Naive thymus-derived CD4-positive, alpha-beta T cell (primary cell): ENCODE measurements at places on chromosomes 4 and X. TPM values are rescaled to one million over a fixed set of nuclear protein-coding genes. Genes with fewer than 3 reads are reported as not detected.

GRCh38 chr4:142112451-142112850 lies 476.1 kb downstream of the IL15 start:
- no peaks in the 10 kb centered on the region for H3K36me3 ChIP-seq
- no peak overlapping the region for H3K27ac ChIP-seq
- no peaks in the 10 kb centered on the region for H3K27me3 ChIP-seq
- no peaks in the 10 kb centered on the region for H3K4me1 ChIP-seq

ARX gene
- not detected for polyA plus RNA-seq

- H3K36me3 ChIP-seq, result no peaks in the 10 kb centered on the region
- peaks cover 3% of the 10 kb centered on the region for H3K4me1 ChIP-seq
- H3K27ac ChIP-seq, result no peak overlapping the region
- H3K27me3 ChIP-seq, result no peaks in the 10 kb centered on the region
- DNase-seq, result no peak
Measured at GRCh38 chr4:16206848-16207247, 19.4 kb downstream of the TAPT1 start.

- H3K27me3 ChIP-seq, result no peaks in the 10 kb centered on the region
- no peak overlapping the region for H3K4me3 ChIP-seq
- no peak for DNase-seq
- H3K27ac ChIP-seq, result no peak overlapping the region
- peaks cover 32% of the 10 kb centered on the region for H3K4me1 ChIP-seq
Measured at GRCh38 chrX:124223524-124223923, 108.9 kb upstream of the TEX13D start.

DNA sequence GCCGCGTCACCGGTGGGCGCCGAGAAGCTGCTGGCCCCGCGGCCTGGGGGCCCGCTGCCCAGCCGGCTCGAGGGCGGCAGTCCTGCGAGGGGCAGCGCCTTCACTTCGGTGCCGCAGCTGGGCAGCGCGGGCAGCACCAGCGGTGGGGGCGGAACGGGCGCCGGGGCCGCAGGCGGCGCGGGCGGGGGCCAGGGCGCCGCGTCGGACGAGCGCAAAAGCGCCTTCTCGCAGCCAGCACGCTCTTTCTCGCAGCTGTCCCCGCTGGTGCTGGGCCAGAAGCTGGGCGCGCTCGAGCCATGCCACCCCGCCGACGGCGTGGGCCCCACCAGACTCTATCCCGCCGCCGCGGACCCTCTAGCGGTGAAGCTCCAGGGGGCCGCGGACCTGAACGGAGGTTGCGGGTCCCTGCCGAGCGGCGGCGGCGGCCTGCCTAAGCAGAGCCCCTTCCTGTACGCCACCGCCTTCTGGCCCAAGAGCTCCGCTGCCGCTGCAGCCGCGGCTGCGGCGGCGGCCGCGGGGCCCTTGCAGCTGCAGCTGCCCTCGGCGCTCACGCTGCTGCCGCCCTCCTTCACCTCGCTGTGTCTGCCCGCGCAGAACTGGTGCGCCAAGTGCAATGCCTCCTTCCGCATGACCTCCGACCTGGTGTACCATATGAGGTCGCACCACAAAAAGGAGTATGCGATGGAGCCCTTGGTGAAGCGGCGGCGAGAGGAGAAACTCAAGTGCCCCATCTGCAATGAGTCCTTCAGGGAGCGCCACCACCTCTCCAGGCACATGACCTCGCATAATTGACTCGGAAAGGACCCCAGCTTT lies 5.6 kb downstream of the PRDM8 start:
- H3K4me1 ChIP-seq, result peaks cover 3% of the 10 kb centered on the region
- peak overlapping the region; percentile 63 for H3K4me3 ChIP-seq
- DNase-seq, result peak; percentile 60

- no peaks in the 10 kb centered on the region for H3K36me3 ChIP-seq
- no peaks in the 10 kb centered on the region for H3K4me1 ChIP-seq
- no peaks in the 10 kb centered on the region for H3K27me3 ChIP-seq
- H3K4me3 ChIP-seq, result no peak overlapping the region
Measured at GRCh38 chrX:42269186-42269585, 345.8 kb upstream of the CASK start.

DNA sequence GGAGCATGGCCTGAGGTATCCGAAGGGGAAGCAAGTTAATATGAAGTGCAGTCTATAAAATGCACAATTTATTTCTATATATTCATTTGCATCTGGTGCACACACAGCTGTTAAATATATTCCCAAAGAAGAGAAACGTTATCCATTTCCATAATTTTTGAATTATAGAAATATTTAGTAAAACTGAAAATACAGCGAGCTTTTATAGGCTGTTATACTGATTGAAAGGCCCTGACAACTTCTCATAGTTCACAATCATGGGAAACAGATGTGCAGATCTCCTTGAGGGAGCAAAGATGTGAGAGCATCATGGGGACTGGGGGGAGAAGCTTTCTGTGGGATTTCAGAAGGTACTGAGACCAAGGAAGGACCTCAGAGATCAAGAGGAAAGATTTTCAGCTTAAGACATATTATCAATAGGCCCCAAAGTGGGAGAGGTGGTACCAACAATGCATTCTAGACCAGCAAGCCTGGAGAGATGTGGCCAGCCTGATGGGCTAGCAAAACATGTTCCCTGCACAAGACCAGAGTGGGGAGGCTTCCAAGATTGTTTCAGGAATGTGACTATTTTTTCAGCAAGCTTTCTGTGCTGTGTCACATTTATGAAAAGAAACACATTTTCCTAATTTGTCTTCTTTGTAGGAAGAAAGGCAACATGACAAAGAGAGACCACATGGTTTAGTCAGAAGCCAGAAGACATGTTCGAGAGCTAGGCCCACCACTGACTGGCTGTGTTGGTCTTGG lies 256.0 kb upstream of the SFRP2 start:
- H3K4me1 ChIP-seq, result no peaks in the 10 kb centered on the region
- no peak for DNase-seq
- H3K27me3 ChIP-seq, result peaks cover 3% of the 10 kb centered on the region
- no peaks in the 10 kb centered on the region for H3K36me3 ChIP-seq

SASH3 gene
- polyA plus RNA-seq, result 85.3 TPM

GRCh38 chr4:3046162-3046561 lies 28.2 kb downstream of the HTT-AS start:
- peaks cover 25% of the 10 kb centered on the region for H3K4me1 ChIP-seq
- no peak for DNase-seq
- no peaks in the 10 kb centered on the region for H3K36me3 ChIP-seq
- no peak overlapping the region for H3K4me3 ChIP-seq
- no peak overlapping the region for H3K27ac ChIP-seq

DNA sequence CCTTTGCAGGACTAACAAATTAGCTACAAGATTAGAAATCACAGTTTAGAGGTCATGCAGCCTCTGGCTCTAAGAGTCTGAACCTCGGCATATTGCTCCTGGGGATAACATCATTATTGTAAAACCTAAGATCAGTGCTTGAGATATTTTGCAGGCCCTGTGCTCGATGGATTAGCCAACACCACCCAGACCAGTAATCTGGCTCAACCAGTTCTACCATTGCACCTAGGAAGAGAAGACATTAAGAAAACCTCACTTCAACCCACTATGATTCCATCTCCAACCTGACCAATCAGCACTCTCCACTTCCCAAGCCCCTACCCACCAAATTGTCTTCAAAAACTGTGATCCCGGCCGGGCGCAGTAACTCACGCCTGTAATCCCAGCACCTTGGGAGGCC lies 43.6 kb downstream of the WFS1 start:
- H3K4me3 ChIP-seq, result no peak overlapping the region
- H3K27me3 ChIP-seq, result no peaks in the 10 kb centered on the region

PCDH11X gene
- polyA plus RNA-seq, result not detected

DNA sequence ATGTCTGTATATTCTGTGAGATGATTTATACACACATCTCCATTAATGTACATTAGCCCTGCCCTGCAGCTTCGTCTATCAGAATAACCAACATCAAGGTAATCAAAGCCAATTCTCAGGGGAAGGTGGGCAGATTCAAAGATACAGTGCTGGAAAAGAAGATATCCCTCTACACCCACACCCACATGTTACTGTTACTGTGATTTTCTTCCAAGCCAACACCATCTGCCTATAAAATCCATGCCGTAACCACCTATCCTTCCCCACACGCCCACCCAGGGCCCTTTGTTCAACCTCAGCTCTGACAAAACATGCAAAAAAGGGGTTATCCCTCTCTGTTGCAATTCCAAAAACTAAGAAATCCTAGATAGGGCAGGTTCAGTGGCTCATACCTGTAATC lies 20.0 kb downstream of the OPHN1 start:
- H3K4me1 ChIP-seq, result no peaks in the 10 kb centered on the region
- no peak for DNase-seq
- no peak overlapping the region for H3K27ac ChIP-seq

- no peaks in the 10 kb centered on the region for H3K27me3 ChIP-seq
- H3K4me1 ChIP-seq, result no peaks in the 10 kb centered on the region
- no peak overlapping the region for H3K27ac ChIP-seq
- DNase-seq, result no peak
Measured at GRCh38 chr4:21876711-21877110, 71.9 kb downstream of the KCNIP4 start.

GRCh38 chr4:81790477-81790876 lies 318.8 kb upstream of the RASGEF1B start:
- H3K4me3 ChIP-seq, result no peak overlapping the region
- no peaks in the 10 kb centered on the region for H3K36me3 ChIP-seq
- H3K27me3 ChIP-seq, result no peaks in the 10 kb centered on the region
- H3K4me1 ChIP-seq, result peaks cover 9% of the 10 kb centered on the region
- no peak overlapping the region for H3K27ac ChIP-seq
- no peak for DNase-seq

DNA sequence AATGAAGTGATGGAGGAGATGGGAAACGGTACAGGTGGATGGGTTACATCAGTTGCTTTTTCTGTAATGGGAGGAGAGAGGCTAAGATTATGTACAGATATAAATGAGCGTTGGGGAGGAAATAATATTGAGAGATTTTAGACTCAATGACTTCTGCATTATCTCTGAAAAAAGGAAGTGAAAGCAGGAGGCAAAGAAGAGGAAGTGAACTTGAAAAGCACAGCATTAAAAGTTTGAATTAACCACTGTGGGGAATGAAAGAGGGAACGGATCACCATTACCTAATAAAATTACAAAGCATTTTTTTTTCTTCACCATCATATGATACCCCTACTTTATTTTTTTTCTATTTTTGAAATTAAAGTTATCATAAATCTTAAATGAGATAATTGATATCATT lies 1025.5 kb downstream of the RPA4 start:
- H3K36me3 ChIP-seq, result no peaks in the 10 kb centered on the region
- DNase-seq, result no peak
- H3K27ac ChIP-seq, result no peak overlapping the region
- no peaks in the 10 kb centered on the region for H3K4me1 ChIP-seq

TMPRSS11D gene
- polyA plus RNA-seq, result not detected

DNA sequence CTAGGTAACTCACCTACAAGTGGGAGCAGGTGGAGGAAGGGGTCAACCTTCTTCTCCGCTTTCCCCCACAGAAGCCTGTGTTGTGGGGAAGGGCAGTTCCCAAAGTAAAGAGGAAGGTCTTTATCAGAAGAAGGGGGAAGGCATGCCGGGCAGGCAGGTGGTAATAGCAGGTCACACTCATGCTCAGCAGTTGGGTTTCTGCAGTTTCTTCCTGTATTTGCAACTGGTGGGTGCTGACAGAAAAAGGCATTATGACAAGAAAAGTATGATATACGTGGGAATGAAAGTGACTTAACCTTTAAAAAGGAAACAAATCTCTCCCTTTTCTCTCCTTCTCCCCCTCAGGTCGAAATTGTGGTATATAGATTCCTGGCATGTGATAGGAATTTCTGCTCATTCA lies 3.7 kb downstream of the MTMR1 start:
- peak overlapping the region; percentile 80 for H3K27ac ChIP-seq
- no peak for DNase-seq
- H3K27me3 ChIP-seq, result no peaks in the 10 kb centered on the region
- no peaks in the 10 kb centered on the region for H3K36me3 ChIP-seq
- peaks cover 23% of the 10 kb centered on the region for H3K4me1 ChIP-seq
- no peak overlapping the region for H3K4me3 ChIP-seq

- H3K4me1 ChIP-seq, result no peaks in the 10 kb centered on the region
- H3K36me3 ChIP-seq, result no peaks in the 10 kb centered on the region
- H3K27me3 ChIP-seq, result no peaks in the 10 kb centered on the region
- DNase-seq, result no peak
Measured at GRCh38 chrX:40809210-40809609, 73.9 kb upstream of the MED14 start.
